ENCODE measurements at places on chromosomes 16 and 17.

GRCh38 chr16:87369796-87370719 lies 13.5 kb downstream of the FBXO31 start:
- no peak for DNase-seq

DNA sequence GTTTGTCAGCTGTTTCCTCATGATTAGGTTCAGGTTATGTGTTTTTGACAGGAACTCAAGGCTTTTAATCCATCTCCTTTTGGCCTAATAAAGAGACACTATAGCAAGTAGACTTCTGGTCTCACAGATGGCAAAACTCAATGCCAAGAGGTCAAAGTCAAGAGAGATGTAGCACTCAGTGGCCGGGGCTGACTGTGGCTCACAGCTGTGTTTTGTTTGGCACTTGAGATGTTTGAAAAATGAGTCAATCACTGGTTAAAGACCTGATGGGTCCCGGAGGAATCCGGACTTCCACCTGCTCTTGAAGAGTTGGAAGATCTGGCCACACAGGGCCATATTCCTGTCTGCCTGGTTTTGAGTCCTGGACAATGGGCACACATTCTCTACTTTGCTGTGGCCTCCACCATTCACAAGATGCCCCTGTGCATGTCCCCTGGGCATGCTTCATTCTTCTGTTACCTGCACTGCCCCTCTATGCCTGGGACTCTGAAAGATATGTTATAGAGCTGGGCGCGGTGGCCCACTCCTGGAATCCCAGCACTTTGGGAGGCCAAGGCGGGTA lies 210.3 kb downstream of the SNX29 start:
- no peak for DNase-seq

DNA sequence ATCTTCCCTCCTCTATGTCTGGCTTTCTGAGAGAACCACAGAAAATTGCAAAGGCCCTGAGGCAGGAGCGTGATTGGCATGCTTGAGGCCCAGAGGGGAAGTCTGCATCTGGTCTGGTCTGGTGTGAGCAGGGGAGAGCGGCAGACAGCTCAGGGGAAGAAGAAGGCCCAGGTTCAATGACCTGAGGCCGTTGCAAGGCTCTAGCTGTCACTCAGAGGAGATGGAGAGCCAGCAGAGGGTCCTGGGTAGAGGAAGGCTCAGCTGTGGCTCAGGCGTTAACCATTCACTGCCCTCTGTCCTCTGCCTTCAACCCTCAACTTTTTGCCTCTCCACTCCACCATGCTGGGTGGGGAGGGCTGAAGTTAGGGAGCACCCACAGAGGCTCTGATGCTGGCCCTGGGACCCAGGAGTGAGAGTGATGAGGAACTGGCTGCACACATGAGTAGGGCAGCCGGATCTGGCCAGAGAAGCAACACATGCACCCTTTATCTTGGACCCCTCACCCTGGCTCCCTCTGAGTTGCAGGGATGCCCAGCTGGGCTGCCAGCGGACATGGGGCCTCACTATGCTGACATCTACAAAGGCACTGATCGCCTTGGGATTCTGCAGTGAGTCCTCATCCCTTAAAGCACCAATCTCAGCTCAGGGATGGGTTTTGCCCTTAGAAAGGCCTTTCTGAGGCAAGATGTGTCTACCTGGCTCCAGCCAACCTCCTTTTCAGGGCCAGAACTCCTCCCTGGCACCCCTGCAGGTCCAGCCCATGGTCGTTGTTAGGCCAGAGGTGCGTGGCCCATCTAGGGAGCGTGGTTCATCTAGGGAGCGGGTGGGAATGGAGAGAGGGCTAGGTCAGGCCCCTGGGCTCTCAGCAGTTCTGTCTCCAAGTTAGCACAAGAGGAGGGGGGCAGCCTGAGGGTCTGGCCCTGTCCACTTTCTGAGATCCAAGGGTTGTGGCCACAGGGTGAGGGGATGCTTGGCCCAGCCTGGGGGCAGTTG lies 7.7 kb upstream of the KRTAP17-1 start:
- no peak for DNase-seq

DNA sequence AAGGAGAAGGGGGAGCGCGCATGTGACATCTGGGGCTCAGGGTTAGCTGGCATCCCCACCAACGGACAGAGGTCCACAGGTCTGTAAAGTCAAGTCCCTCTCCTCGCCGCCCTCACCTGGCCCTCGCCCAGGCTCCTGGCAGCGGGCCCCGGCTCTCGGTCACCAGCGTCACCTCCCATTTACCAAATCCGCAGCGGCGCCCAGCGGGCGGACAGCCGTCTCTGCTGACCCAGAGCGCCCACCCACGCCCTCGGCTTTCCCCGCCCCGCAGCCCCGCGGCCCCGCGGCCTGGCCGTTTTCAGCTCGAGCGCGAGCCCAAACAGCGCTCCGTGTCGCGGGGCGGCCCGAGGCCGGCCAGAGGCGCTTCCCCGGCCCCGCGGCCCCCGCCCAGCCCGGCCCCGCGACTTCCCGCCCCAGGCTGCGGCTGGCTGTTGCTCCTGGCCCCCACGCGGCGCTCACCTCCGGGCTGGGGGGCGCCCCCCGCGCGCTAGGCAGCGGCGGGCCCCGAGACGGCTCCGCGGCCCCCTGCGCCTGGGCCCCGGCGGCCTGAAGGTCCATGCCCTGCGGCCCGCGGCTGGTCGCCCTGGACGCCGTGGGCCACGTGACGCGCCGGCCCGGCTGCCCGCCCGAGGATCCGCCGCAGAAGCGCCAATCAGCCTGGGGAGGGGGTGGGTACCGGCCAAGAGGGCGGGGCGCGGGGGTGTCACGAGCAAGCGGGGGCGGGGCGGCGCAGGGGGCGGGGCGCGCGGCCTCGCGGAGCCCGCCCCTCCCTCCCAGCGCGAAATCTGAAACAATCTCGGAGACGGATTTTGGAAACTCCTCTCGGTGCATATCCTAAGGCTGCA lies at the start of gene COPRS:
COPRS (minus strand) TSS at position 603 of the 845 bp plus-strand sequence; CDS start at position 558, 45 bp downstream.
- DNase-seq, result peak; percentile 90

All from NB4 (cell line).